NAMALWA (cell line): ENCODE measurements at places on chromosomes 11 and 22.

DNA sequence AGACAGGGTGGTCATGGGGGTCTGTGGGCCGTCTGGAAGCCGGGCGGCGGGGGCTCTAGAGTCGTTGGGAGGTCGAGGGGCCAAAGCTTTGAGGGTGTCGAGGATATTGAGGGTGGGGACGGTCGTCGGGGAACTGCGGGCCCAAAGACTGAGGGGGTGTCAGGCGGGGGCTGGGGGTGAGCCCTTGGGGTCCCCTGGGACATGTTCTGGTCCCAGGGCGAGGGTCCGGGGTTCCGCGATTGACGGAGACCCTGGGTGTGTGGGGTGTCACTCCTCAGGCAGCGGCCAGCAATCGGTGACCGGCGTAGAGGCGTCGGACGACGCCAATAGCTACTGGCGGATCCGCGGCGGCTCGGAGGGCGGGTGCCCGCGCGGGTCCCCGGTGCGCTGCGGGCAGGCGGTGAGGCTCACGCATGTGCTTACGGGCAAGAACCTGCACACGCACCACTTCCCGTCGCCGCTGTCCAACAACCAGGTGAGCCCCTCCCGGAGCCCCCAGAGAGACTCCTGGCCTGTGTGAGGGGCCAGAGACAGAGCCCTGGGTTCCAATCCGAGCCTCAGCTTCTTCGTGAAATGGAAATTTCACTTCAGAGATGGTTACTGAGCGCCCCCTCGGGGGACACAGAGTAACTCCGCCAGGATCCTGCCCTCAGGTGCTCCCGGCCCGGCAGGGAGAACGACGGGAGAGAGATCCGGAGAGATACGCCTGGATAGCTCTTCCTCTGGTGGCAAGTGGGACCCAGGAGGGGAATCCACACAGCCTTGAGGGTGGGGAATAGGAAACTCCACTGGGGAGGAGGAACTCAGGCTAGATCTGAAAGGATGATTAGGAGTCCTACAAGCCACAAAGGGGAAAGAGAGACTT, 714 bp downstream of the SDF2L1 start:
- DNase-seq: peak; percentile 81

- no peak for DNase-seq
These were observed 17.9 kb upstream of the MUC6 start for GRCh38 chr11:1054143-1055108.

DNA sequence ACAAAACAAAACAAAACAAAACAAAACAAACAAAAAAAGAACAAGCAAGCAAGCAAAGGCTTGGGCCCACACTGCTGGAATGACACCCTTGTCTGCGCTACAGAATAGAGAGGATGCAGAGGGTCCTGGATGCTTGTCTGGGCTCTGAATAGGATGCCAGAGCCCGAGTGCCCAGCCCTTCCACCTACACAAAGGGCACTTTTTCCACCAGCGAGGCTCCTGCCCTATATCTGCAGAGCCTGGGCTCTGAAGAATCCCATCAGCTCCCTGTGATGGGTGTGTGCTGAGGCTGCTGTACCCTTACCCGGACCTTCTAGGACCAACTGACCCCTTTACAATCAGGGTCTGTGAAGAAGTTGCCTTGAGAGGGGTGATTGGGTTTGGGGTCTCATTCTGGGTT, 221.2 kb downstream of the DSCAML1 start:
- no peak for DNase-seq

DNA sequence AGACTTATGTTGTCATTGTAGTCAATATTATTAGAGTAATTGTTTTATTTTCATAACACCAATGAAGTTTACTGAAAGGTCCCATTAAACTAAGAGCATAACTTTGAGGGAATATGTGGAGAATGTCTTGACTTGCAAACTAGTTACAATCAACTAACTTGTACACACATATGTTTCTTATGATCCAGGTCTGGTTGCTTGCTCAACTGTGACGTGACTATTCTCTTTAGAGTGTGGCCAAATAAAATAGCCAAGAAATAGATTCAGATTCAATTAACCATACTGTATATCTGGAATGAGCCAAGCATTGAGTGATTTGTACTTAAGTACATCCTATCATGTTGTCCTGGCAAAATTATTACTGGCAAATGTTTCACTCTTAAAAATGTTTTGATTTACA, 101.7 kb downstream of the METTL15 start:
- no peak for DNase-seq

- no peak for DNase-seq
These were observed 37.1 kb downstream of the RNF141 start for GRCh38 chr11:10503777-10504480.

DNA sequence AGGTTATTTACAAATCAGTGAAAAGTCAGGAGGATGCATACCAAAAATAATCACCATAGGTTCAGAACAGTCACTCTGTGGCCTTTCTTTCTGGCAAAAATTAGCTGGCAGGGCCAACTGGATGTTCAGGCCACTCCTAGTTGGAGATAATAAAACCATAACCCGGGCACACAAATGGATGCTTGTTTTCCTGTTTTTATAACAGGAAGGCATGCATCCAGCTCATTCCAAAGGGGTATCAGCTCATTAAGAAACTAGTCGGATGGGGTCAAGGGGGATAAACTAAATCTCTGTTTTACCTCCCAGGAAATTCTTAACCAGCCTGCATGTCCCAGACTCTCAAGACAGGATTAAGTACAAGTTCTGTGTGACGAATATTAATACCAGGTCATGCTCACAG, 81.0 kb downstream of the FBXO7 start:
- DNase-seq: no peak

DNA sequence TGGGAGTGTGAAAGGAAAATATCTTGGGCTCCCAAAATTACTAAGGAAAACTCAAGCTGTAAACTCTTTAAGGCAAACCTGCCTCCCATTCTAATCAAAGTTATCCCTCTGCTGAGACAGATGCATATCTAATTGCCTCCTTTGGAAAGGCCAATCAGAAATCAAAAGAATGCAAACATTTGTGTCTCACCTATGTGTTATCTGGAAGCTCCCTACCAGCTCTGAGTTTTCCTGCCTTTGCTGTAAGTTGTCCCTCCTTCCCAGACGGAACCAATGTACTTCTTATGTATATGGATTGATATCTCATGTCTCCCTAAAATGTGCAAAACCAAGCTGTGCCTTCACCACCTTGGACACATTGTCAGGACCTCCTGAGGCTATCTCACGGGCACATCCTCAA, 95.8 kb downstream of the AASDHPPT start:
- DNase-seq: no peak

GRCh38 chr11:112538534-112539280, 278.0 kb upstream of the PLET1 start:
- DNase-seq: no peak

- DNase-seq: no peak
These were observed 53.7 kb downstream of the TECTA start for GRCh38 chr11:121154486-121155314.

GRCh38 chr11:86715611-86716010, 43.2 kb upstream of the ME3 start:
- DNase-seq: no peak

DNA sequence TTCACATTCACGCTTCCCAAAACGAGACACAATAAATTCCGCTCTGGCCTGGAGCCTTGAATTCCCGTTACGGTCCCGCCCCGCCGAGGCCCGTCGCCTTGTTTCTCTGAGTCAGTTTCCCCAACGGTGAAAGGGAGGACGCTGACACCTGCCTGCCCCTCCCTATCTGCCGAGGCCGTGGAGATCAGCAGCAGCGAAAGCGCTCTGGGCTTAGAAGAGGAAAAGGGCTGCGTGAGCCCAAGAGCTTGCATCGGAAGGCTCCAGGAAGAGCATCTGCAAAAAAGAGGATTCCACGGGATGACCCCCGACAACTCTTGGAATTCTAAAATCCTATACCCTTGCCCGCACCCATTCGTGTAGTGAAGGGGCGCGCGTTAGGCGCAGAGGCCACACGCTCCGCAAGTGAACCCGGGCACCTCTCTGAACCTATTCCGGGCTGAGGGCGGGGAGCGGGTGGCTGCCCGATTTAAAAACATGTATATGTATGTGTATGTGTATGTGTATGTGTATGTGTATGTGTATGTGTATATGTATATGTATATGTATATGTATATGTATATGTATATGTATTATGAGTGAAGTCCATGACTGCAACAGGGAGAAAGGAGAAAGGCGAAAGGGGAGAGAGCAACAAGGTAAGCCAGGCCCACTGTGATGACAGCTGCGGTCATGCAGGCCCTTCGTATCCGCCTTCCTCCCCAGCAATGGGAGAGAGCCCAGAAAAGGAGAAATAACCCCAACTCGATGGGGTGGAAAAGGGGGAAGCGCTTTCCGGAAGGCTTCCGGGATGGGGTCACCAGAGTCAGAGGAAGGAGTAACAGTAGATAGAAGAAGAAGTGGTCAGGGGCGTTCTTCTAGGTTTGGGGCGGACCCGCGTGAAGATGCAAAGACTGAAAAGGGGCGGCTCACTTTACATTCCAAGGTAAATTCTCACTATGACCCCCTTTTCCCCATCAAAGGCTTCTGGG, 948 bp upstream of the MRTFA start:
- DNase-seq: peak; percentile 61

- DNase-seq: no peak
These were observed 63.7 kb downstream of the HIPK3 start for GRCh38 chr11:33320814-33321330.

GRCh38 chr22:35407362-35407761, 7.4 kb downstream of the MCM5 start:
- DNase-seq: no peak

DNA sequence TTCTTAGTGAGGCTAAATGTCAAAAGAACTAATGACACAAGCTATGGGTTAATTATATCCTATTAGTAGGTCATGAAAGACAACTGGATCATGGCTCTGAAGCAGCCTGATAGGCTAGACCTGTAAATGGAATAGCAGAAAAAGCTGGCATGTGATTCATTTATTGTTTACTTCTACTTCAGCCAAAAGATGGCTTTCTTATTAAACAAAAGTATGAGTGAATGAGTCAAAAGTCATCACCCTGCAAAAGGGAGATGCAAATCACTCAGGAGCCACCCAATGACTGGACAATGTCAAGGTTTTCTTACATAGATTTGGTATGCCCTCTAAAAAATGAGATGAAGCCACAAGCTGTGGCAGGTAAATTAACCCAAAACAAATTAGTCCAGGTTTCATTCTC, 138.0 kb downstream of the TRPC6 start:
- DNase-seq: no peak

- DNase-seq: no peak
These were observed 41.4 kb upstream of the GRAMD1B start for GRCh38 chr11:123388640-123389039.

- DNase-seq: no peak
These were observed 428.3 kb upstream of the RAG2 start for GRCh38 chr11:37026326-37026725.

DNA sequence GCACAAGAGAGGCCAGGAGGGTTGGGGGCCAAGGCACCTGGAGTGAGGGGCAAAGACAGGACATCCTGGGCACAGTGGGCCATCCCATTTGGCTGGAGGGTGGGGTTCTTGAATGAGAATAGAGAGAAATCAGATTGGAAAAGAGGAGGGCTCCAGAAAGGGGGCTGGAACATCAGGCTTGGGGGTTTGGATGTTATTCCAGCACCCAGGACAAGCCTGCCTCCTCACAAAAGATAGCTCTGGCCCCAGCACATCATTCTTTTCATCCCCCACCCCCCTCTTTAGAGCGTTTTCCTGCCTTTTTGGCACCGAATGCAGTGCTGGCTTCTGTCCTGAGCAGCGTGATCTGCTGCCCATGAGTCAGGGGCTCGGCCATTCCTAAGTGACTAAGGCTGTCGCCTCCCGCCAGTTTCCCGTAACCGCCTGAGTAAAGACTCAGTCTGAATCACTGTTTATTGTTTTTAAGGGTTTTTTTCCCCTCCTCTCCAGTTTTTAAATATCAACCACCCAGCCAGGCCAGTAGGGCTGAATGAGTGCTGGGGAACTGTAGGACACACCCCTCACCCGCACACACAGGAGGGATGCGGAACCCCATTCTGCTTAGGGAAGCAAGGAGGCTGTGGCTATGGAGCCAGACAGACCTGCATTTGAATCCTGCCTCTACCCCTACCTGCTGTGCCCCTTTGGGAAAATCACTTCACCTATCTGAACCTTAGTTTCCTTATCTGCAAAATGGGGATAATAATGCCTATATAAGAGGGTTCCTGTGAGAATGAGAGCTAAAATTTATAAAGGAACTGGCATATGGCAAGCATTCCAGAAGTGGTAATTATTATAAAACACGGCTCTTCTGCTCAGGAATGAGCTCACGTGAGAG, 32.4 kb upstream of the NAV2 start:
- DNase-seq: no peak

DNA sequence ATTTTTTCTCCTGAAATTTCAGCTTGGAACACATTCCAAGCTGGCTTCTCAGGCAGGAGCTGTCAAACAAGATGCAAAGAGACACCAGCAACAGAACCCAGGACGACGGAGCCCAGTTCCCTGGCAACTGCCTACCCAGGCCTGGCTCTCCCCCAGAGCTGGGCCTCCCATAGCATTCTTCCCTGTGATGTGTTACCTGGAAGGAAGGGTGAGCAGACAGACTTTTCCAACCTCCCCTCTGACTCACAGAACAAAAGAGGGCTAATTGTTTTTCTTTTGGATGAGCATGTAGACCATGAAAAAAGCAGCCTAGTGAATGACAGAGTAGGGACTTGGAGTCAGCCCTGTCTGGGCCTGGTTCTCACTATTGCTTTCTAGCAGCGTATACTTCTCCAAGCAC, 55.3 kb upstream of the BMAL1 start:
- DNase-seq: no peak

DNA sequence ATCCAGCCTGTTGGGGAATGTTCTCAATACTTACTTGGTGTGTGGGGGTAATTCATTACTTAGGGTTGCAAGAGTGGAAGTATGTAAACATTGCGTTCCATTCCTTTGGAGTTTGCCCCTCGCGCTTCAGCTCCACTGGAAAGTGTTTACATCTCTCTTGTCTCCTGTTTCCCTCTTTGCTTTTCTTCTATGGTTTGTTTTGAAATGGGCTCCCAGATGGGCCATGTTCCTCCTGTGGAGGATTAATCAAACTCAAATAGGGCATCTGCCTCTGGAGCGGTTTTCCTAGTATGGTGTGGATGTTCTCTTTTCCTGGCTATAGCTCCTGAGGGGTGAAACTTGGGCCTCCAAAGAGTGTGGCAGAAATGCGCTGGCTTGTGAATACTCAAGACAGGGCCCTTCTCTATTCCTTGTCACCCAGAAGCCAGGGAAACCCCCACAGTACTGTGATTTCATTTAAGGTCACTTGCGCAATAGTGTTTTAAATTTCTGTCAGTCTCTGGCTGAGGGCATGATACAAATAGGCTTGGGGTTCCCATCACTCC, 51.9 kb downstream of the CD44 start:
- DNase-seq: no peak

DNA sequence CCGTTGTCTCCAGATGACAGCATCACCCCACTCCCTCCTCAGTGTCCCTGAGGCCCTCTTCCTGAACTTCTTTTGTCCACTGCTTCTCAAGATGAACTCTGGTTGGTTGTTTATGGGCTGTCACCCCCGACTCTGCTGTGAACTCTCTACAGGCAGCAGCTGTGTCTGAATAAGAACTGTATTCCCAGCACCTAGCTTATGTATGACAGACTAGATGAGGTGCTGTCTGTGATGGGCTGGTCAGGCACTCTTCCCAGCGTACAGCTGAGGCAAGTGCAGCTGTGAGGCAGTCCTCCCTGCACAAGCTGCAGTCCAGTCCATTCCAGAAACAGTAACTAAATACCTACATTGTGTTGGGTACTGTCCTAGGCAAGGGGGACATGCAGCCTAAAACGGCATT, 111.4 kb upstream of the PITPNB start:
- no peak for DNase-seq
